ENCODE measurements at places on chromosomes 7 and 10.

DNA sequence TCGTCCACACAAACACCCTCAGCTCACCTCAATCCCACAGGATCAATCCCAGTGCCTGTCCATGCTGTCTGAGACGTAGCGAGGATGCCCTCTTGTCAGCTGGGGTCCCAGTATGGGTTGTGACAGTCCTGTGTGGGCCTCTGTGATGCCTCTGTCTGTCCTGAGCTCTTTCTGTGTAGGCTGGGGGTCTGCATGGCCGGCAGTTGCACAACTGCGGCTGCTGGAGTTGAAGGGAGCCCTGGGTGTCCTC lies 12.4 kb downstream of the ANTXRL start:
- no peak for DNase-seq

GRCh38 chr10:72248468-72249151 lies 25.1 kb upstream of the DDIT4 start:
- DNase-seq: peak; percentile 84

DNA sequence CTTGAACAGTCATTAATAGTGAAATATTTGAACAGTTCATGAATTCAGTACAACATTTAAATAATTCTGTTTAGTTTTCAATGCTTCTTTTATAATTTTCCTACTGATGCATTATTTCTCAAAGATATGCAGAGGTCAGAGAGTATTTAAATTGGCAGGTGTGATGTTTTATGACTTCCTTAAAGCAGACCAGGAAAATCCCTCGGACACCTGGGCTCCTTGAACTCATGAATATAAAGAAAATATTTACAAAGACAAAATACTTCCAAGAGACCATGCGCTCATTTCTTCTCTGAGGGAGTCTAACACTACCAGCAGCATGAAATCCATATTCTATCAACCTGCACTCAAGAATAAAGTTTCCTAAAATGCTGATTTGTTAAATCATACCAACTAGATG lies 127.6 kb downstream of the IPMK start:
- no peak for DNase-seq

DNA sequence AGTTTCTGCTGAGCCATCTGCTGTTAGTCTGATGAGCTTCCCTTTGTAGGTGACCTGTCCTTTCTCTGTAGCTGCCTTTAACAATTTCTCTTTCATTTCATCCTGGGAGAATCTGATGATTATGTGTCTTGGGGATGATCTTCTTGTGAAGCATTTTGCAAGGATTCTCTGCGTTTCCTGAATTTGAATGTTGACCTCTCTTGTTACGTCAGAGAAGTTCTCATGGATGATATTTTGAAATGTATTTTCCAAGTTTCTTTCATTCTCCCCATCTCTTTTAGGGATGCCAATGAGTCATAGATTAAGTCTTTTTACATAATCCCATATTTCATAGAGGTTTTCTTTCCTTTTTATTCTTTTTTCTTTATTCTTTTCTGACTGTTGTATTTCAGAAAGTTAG lies 184.2 kb upstream of the BET1 start:
- DNase-seq: no peak

DNA sequence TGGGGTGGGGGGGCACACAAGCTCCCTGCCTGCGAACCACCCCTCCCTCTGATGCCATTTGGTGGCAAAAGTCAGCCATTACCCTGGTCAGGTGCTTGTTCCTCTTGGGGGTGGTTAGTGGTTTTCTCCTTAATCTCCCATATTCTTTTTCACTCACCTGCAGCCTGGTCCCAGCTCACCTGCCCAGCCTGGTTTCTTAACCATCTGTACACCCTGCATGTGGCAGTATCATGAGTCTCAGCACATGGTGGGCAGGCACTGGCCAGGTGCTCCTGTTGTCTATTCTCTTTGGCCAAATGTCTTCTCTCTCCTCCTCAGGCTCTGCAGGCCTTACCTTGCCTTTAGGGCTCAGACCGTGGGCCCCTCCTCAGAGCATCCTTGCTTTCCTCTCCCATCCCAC lies 30.5 kb downstream of the OGDH start:
- DNase-seq: no peak

DNA sequence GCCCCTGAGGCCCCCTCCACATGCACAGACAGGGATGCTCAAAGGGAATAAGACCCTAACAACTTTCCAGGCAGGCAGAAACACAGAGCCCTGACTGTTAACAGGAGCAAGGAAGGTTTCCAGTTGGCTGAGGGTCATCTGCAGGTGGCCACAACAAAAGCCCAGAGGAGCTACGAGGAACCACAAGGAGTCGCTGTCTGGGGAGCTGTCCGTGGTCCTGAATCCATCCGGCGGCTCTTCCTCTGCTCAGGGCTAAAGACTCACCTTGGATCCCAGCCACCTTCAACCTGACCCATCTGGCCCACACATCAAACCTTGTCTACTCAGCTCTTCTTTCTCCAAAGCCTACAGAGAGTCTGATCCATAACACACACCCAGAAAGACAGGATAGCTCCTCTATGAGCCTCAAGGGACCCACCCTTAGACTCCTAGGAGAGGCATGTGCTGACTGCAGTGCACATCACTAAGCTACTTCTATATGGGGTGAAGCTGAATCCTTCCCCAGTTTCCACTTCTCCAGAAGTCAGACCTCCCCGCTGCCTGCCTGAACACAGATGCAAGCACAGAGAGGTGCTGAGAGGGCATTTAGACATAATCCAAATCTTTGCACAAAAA lies 104.0 kb downstream of the SLIT1 start:
- DNase-seq: peak; percentile 43

DNA sequence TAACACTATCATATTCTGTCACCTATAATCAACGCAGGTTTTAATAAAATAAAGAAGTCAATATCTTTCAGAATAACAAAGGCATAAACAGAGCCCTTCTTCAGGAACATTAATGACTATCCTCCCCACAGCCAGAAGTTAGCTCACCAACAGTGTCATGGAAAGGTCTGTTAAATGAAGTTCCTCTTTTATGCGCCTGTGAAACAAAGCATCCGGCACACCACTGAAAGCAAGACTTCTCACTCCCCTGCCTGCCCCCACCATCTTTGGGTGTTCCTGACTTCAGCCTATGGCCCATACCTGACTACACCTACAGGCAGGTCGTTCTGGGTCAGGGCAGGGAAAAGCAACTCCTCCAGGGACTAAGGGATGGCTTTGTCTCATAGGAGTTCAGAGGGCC lies 205.4 kb downstream of the FANK1 start:
- no peak for DNase-seq

DNA sequence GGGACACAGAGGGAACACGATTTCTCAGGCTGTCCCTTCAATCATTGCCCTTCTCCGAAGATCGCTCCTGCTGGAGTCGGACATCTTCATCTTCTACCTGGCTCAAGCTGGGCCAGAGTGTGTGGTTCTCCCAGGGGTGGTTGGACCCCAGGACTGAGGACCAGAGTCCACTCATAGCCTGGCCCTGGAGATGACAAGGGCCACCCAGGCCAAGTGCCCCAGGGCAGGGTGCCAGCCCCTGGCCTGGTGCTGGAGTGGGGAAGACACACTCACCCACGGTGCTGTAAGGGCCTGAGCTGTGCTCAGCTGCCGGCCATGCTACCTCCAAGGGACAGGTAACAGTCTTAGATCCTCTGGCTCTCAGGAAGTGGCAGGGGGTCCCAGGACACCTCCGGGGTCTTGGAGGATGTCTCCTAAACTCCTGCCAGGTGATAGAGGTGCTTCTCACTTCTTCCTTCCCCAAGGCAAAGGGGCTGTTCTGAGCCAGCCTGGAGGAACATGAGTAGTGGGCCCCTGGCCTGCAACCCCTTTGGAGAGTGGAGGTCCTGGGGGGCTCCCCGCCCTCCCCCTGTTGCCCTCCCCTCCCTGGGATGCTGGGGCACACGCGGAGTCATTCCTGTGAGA lies 23.3 kb downstream of the TBATA start:
- DNase-seq: no peak

- DNase-seq: peak; percentile 66
These were observed 94.7 kb upstream of the ZMIZ1 start for GRCh38 chr10:78973901-78974616.

GRCh38 chr7:122014697-122015096 lies 129.4 kb downstream of the AASS start:
- DNase-seq: peak; percentile 11

- DNase-seq: no peak
These were observed 77.8 kb upstream of the PDK4 start for GRCh38 chr7:95674101-95674500.

DNA sequence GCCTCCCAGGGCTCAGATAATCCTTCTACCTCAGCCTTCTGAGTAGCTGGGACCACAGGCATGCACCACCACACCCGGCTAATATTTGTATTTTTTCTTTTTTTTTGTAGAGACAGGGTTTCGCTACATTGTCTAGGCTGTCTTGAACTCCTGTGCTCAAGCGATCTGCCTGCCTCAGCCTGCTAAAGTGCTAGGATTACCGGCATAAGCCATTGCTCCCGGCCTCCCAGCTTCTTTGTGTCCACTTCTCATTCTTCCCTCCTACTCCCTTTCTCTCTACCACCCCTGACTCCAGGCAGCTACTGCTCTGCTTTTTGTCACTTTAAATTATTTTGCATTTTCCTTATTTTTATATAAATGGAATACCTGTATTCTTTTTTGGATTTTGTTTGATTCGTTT lies 83.4 kb downstream of the PALS2 start:
- no peak for DNase-seq

DNA sequence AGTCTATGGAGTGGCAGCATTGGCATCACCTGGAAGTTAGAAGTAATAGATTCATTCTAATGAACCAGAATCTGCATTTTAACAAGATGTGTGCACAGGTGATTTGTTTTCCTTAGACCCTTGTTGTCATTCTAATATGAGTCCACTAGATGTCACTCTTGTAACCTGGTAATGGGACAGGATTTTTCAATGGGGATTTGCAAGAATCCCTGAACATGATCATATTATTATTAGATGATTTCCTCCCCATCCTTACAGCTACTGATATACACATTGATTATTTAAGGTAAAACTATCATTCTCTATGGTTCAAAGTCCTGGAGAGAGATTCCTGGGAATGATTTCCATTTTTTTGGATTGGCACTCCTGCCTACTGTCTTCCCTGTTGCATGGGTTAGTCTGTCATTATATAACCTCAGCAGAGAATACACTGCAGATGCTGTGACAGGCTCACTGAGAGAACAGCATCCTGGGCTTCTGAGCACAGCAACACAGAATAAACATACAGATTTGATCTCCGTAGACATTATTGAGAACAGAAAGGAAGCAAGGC lies 194.9 kb downstream of the SUGCT start:
- DNase-seq: peak; percentile 74

DNA sequence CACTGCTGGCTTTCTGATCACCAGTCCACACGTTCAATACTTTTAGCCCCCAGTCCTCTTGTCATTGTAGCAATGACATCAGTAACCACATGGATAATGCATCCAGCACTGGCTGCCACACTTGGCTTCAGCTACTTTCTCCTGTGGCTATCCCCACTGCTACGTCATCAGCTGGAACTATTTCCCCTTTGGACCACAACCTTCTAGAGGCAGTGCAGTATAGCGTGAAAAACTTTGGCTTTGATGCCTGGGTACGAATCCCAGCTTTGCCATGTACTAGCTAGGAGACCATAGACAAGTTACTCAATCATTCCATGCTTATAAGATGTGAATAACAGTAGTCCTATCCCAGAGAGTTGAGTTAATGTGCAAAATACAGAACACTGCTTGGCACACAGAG lies 63.2 kb downstream of the CCDC3 start:
- peak; percentile 48 for DNase-seq

DNA sequence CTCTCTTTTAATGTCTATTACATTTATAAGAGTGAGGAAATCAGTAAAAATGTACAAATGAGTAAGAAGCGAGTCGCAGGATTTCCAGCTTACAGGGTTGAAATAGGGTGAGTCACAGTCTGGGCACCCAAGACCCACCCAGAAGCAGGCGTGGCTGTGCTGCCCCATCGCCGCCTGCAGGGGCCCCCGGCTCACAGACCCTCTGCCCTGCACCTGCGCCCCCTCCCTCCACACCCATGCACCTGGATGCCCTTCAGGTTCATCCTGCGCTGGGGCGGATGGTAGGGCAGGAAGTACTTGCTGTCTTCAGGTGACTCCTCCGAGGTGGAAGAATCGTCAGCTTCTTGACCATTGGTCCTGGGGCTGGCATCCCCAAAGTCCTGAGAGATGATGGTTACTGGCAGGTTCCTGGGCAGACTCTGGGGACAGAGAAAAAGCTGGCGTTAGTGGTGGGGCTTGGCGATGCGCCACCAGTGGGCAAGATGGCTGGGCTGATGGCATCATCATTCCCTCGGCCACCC lies 90.2 kb upstream of the GNA12 start:
- peak; percentile 69 for DNase-seq

GRCh38 chr7:80608336-80608735 lies 30.1 kb upstream of the CD36 start:
- no peak for DNase-seq

GRCh38 chr7:84362828-84363227 lies 168.2 kb upstream of the SEMA3A start:
- DNase-seq: no peak

- no peak for DNase-seq
These were observed 59.8 kb downstream of the ARID5B start for GRCh38 chr10:61961278-61961677.

DNA sequence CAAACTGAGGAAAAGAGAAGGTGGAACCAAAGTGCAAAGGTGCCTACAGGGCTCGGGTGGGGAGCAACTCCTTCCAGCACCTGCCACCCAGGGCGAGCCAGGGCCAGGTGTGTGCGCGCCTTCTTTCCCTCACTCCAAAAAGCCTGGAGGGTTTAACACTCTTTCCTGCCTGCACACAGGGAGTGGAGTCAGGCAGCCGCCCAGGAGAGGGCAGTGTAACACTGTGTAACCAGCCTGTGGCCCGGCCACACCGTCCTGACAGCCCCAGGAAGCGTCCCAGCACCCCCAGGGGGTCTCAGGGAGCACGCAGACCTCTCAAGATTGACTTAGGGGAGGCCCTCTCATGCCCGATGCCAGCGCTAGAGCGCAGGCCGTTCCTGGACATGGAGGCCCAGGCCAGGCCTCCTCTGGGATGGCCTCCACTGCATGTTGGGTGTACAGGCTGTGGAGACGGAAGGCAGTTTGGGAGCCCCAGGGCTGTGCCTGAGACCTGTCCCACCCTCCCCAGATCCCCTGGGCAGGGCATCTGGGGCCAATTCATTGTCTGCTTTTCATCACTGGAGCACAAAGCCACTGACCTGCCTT lies 13.4 kb downstream of the BRI3 start:
- peak; percentile 44 for DNase-seq

DNA sequence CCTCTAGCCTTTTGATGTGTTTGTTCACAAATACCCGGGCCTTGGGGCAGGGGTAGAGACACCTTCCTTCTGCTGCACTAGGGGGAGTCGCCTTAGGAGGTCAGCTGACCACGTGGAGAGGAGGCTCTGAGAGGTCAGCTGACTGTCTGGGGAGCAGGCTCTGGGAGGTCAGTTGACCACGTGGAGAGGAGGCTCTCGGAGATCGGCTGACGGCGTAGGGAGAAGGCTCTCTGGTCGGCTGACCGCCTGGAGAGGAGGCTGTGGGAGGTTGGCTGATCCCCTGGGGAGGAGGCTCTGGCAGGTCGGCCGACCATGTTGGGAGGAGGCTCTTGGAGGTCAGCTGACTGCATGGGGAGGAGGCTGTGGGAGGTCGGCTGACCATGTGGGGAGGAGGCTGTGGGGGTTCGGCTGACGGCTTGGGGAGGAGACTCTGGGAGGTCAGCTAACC lies 59.6 kb upstream of the LYZL1 start:
- DNase-seq: no peak

Measured in fibroblast of lung (primary cell).